ENCODE measurements at places on chromosomes 1 and 21.
A peak's percentile ranks its signal among the peaks of the same experiment; 100 is the strongest.

GRCh38 chr21:36684957-36685714, 13.8 kb upstream of the SIM2 start:
- H3K27ac ChIP-seq = no peak overlapping the region
- no peaks in the 10 kb centered on the region for H3K4me1 ChIP-seq
- DNase-seq = no peak
- H3K27me3 ChIP-seq = peaks cover 87% of the 10 kb centered on the region
- peaks cover 2% of the 10 kb centered on the region for H3K36me3 ChIP-seq

- no peak for DNase-seq
- no peak overlapping the region for H3K4me3 ChIP-seq
- H3K36me3 ChIP-seq = no peaks in the 10 kb centered on the region
Measured at GRCh38 chr21:42959728-42960127, 14.6 kb upstream of the PKNOX1 start.

DNA sequence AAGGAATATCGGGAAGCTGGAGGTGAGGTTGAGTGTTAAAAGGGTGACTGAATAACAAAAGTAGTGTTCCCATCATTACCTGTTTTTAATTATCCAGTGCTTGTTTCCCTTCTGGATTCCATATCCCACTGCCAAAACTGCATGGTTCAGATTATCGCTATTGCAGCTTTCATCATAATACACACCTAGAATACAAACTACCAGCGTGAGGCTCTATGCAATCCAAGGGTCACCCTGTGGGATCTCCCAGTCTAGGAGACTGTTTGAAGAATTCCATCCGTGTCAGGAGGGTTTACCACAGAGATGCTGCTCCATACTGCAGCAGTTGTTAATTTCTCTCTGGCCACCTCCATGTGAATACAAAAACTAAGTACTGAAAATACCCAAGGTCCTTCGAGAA, 9.0 kb downstream of the CTSK start:
- H3K4me3 ChIP-seq = no peak overlapping the region
- DNase-seq = no peak
- H3K4me1 ChIP-seq = no peaks in the 10 kb centered on the region
- peaks cover 45% of the 10 kb centered on the region for H3K36me3 ChIP-seq
- H3K27ac ChIP-seq = no peak overlapping the region
- H3K27me3 ChIP-seq = no peaks in the 10 kb centered on the region

GRCh38 chr1:183251959-183252450, 65.9 kb downstream of the LAMC2 start:
- peaks cover 7% of the 10 kb centered on the region for H3K36me3 ChIP-seq
- H3K27ac ChIP-seq = no peak overlapping the region
- peak; percentile 69 for DNase-seq
- H3K4me3 ChIP-seq = no peak overlapping the region
